Activated CD8-positive, alpha-beta memory T cell treated with anti-CD3 and anti-CD28 coated beads, Interleukin-2, amount 50 U/mL, for 4 hours (primary cell): ENCODE measurements at places on chromosomes 6 and 20.

- no peak for DNase-seq
Observed at GRCh38 chr20:826695-827323, 6.7 kb upstream of the FAM110A start.

GRCh38 chr20:14199111-14199510 lies 138.3 kb downstream of the FLRT3 start:
- no peak for DNase-seq

- peak; percentile 73 for DNase-seq
Observed at GRCh38 chr6:33744001-33744848, 2.5 kb downstream of the IP6K3 start.

- DNase-seq: no peak
Observed at GRCh38 chr6:49801525-49801924, 14.4 kb upstream of the PGK2 start.

- DNase-seq: no peak
Observed at GRCh38 chr20:48406912-48407340, 420.9 kb downstream of the PREX1 start.

DNA sequence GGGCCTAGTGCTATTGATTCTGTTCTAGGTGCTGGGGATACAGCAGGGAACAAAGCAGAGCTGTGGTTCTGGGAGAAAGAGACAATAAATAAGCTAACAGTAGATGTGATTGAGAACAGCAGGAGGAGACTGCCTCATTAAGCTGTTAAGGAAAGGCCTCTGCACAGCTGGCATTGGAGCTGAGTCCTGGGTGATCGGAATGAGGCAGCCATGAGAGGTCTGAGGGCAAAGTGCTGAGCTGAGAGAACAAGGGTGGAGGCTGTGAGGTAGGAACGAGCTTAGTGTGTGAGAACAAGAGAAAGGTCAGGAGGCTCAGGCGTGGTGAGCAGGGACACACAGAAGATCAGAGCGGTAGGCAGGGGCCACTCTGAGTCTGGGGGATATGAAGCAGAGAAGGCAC lies 18.3 kb downstream of the DDX27 start:
- no peak for DNase-seq

DNA sequence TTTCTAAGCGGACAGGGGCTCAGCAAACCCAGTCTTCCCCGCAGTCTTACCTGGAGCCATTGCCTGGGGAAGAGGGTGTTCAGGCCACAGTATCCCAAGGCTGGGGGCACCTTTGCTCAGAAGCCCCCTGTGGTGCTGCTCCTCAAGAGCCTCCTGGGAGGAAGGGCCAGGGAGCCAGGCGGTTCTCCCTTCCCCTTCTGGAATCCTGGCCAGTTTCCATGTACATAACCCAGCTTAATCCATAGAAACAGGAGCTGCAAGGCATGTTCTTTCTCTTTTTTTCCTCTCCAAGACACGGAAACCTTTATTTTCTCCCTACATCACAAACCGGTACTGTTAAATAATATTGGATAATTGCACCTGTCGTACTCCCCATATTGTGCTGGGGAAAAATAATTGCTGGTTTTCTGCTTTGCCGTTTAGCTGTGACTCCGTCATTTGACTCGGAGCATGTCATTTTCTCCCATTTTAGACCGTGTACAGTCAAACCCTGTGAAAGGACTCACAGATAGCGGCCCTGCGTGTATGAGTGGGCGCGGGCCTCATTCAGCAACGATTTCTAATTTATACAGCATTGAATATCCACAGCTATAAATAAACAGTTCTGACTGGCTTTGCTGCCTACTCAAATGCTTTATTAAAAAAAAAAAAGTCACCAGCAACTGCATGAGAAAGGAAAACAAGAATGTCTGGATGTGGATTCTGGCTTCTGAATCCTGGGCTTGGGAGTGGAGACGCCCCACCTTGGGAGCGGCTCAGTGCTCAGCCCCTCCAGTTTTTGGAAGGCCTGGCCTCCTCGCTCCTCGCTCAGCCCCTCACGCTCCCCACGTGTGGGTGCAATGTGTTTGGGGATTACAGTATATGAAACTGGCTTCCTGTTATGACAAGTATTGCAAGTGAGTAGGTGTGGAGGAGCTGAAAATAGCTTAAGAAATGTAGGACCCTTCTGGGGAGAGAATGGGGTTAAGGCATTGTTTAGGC lies 67.3 kb downstream of the ADTRP start:
- peak; percentile 53 for DNase-seq

- no peak for DNase-seq
Observed at GRCh38 chr6:146381486-146381885, 162.1 kb upstream of the RAB32 start.

- no peak for DNase-seq
Observed at GRCh38 chr20:56212091-56212490, 36.4 kb upstream of the MC3R start.

DNA sequence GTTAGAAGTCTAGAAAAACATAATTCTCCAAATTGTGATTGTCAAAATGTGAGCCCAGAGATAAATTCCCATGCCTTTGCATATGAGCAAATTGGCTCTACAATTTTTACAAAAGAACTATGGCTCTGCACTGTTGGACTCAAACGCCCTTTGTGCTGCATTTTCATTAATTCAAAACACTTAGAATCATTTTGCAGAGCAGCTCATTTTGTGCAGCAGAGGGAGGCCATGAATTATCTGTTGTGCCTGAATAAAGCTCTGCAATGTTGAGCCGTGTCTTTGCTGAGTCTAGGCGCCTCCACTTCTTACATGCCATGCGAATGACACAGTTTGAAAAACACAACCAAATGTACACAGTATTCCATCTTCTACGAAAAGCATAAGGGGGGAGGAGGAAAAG lies 230.2 kb downstream of the PRKN start:
- no peak for DNase-seq

GRCh38 chr20:51625105-51625504 lies 82.6 kb upstream of the NFATC2 start:
- no peak for DNase-seq

GRCh38 chr20:52649727-52650126 lies 322.4 kb upstream of the TSHZ2 start:
- DNase-seq: no peak

DNA sequence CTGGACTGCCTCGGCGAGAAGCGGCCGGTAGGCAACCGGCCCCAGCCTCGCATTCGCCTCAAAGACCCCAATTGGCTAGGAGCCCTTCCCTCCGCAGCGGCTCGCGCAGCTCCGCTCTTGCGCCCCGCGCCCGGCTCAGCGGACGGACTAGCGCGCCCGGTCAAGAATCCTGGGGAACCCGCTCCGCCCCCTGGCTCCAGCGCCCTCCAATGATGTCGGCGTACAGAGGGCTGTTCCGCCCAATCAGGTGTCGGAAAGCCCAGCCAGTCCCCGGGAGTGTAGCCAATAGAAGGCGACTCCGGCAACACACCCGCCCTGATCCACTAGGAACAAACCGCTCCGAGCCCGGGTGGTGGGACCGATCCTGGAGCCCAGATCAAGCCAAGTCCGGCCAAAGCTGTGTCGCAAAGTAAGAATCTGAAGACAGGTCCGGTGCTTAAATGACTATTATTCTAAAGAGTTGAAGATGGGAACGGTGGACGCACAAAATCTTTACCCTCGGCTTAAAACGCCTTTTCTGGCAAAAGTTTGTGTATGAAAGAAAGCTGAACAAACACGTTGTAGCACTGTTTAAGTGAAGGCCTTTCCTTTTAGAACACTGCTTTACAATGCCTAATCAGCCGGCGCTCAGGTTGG lies 132.2 kb downstream of the OGFRL1 start:
- DNase-seq: no peak

GRCh38 chr6:74491844-74492374 lies 713.9 kb downstream of the COL12A1 start:
- DNase-seq: no peak

- DNase-seq: peak; percentile 59
Observed at GRCh38 chr20:52494244-52494643, 302.7 kb upstream of the ZFP64 start.

GRCh38 chr20:59984541-59984940 lies 26.3 kb downstream of the CDH26 start:
- DNase-seq: no peak

DNA sequence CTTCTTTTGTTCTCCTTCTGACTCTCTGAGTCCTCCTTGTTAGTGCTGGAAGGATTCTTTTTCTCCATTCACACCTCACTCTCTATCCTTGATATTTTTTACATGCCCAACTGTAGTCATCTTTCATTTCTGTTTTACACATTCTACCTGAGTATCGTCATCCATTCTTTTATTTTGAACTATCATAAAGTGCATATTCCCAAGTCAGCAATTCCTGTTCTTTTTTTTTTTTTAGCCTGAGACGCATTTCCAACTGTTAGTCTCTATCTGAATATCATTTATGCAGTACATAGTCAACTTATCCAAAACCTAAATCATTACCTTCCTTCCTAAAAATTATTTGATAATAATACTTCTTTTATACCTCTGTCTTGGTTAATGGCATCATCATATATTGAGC lies 207.5 kb downstream of the NKAIN2 start:
- no peak for DNase-seq

- DNase-seq: no peak
Observed at GRCh38 chr6:130794010-130794697, 33.1 kb upstream of the SMLR1 start.

- no peak for DNase-seq
Observed at GRCh38 chr6:135673501-135674309, 176.2 kb upstream of the AHI1 start.

DNA sequence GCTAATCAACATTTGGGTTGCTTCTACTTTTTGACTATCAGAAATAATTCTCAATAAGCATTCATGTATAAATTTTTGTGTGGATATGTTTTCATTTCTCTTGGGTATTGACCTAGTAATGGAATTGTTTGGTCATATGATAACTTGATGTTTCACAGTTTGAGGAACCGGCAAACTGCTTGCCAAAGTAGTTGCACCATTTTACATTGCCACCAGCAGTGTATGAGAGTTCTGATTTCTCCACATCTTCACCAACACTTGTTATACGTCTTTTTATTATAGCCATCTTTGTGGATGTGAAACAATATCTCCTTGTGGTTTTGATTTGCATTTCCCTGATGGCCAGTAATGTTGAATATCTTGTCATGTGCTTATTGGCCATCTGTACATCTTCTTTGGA lies 42.6 kb upstream of the TGM2 start:
- DNase-seq: no peak

DNA sequence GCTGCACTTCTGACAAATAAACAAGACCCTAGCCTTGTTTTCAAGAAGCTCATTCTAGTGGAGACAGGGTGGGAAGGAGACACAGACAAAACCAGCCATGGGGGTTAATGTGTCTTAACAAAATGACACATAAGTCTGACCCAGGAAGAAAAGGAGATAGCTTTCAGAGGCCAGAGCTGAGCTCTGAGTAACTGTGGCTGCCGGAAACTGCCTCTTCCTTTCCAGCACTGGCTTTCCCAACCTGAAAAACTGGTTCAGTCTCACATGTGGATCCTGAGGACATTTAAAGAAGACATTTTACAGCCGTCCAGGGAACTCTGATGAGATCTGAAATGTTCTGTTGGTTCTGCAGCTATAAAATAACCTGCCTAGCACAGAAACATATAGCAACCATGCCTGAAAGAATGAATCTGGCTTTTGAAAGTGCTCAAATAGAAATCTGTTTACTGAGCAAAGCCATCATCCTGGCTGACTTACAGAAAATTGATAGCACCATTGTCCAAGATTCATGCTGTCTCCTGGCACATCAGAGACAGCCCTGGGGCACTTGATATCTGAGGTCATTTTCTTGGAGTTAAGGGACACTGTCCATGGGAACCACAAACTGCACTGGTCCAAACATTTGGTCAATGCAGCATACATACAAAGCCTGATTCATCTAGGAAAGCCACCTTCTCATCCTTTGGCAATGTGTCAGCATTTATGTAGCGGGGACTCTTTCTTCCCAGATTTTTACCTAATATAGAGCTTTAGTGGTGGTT lies 83.2 kb upstream of the PAX1 start:
- no peak for DNase-seq

GRCh38 chr6:161029195-161029809 lies 37.7 kb downstream of the MAP3K4 start:
- DNase-seq: no peak

DNA sequence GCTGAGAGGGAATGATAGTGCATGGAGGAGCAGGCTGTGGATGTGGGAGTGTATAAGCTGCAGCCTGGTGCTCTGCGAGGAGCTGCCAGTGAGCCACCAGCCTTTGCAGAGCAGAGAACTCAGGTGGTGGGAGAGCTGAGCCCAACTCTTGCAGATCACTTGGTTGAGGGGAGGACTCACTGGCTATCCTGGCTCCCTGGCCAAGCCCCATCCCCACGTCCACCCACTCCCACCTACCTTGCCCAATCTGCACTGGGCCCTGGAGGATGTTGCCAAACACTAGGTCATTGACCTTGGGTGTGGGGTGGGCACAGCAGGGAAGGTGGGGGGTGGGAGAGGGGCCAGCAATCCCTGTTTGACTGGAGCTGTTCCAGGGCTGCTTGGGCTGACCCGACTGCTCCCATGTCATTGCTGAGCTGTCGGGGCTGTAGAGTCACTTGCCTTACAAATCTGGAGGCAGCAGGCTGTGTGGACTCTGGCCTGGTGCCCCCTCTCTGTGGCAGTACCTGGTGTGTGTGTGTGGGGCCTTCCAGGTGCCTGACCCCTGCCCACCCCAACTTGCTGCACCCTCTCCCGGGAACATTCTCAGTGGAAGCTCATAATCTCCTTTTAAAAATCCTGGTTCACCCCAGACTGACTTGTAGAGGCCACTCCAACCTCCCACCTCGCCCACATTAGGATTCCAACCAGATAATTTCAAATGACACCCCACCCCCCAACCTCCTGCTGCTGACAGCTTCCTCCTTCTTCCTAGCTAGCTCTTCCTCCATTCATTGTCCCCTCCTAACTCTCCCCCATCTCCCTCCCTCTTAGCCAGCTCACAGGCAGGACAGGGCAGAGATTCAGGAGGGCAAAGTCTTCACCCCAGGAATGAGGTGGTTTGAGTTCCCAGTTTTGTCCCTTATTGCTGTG lies 162.3 kb downstream of the MRPL14 start:
- DNase-seq: no peak

- DNase-seq: no peak
Observed at GRCh38 chr6:7207720-7208119, 100.0 kb downstream of the RREB1 start.

- no peak for DNase-seq
Observed at GRCh38 chr20:37313546-37314091, 24.2 kb downstream of the MANBAL start.

DNA sequence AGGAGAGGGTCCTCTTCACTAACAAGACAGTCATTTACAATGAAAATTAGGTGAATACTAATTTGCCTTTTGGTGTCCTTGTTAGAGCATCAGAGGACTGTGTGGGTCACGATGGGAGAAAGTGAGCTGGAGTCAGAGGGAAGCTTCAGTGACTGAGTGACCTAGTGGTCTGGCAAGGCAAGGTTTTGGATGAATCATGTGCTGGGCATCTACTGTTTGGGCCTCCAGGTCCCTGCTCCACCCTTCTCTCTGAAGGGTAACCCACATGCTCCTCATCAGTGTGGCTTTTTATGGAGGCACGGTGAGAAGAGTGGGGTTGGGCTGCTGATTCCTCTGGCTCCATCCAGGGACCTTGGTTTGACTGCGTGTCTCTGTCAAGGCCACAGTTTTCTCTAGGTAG lies 60.5 kb upstream of the EXOC2 start:
- DNase-seq: no peak

DNA sequence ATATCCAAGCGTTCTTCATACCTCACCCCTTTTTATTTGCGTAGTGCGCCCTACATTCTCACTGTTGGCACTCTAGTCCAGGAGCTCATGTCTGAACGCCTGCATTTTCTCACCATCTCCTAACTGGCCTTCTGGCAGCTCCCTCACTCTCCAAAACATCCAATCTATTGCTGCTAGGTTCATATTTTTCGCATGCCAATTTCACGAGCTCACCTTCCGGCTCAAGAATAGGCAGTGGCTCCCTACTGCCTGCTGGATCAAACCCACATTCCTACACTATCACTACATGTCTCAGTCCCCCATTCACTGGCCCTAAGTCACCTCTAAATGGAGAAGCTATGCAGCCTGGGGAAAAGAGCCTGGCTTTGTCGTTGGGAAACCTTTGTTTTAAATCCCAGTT lies 115.0 kb downstream of the IPCEF1 start:
- DNase-seq: no peak
